ENCODE measurements at places on chromosomes 3 and 15.

GRCh38 chr3:110413807-110414748 lies 657.5 kb upstream of the NECTIN3 start:
- DNase-seq = peak; percentile 66

DNA sequence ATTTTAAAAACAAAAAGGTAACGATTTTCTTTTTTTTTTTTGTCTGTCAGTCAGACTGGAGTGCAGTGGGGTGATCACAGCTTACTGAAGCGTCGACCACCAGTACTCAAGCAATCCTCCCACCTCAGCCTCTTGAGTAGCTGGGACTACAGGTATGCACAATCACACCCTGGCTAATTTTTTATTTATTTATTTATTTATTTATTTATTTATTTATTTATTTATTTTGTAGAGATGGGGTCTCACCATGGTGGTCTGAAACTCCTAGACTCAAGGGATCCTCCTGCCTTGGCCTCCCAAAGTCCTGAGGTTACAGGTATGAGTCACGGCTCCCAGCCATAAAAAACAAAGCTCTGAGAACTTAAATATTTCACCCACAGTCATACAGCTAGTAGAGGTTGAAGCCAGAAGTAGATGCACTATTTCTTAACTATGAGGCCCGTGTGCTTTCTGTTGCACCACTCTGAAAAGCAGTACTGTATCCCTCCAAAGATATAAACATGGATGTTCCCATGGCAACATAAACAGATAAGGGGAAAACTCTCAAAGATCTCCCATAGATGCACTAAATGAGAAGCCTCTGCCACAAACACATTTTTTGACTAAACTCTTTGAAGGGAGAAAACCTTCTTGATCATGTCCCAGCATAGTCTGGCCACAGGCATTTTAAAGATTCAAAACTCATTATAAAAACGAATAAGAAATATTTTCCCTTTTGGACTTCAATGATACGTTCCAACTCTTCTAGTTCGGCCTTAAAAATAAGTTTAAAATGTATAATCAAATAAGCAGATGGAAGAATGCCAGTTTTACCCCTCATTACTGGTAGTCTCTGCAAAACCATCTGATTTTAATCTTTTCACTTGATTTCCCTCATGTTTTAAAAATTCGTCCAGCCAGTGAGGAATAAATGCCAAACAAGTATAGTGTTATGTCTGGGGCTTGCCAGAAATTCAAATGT lies 162.3 kb upstream of the ARHGEF26 start:
- peak; percentile 27 for DNase-seq

- no peak for DNase-seq
Observed at GRCh38 chr3:153158961-153159735, 2.9 kb upstream of the RAP2B start.

DNA sequence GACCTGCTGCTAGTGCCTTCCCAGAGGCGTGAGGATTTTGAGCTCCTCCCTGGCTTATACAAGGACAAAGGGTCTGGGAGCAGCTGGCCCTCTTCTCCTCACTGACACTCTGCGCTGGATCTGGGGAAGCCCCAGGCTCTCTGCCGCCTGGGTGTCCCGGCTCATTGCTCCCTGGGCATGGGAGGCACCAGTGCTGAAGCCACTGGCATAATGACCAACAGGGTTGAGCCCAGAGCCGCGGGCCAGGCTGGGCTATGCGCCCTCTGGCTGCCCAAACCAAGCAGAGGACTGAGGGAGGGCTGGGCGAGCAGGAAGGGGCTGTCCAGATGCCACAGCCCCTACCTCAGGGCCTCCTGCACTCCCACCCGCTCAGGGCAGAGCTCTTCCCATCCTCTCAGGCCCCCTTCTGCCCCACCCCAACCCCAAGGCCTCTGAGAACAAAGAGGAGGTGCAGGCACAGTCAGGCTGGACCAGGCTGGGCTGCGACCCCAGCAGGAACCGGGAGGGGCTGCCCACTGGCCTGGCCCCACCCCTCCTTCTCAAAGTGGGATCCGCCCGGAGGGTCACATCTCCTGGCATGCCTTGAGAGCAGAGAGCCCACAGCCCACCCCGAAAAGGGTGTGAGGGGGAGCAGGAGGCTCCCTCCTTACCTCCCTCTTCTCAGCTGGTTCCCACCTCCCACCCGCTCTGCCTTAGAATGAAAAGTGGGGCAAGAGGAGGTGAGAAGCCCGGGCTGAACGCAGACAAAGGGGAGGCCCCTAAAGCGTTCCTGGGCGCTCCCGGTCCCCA lies 1.6 kb downstream of the LINGO1 start:
- no peak for DNase-seq

- no peak for DNase-seq
Observed at GRCh38 chr3:32487781-32488473, 14.7 kb downstream of the CMTM6 start.

GRCh38 chr3:69864141-69864540 lies 124.9 kb downstream of the MITF start:
- DNase-seq = no peak

- no peak for DNase-seq
Observed at GRCh38 chr15:92332125-92332899, 61.4 kb upstream of the ST8SIA2 start.

DNA sequence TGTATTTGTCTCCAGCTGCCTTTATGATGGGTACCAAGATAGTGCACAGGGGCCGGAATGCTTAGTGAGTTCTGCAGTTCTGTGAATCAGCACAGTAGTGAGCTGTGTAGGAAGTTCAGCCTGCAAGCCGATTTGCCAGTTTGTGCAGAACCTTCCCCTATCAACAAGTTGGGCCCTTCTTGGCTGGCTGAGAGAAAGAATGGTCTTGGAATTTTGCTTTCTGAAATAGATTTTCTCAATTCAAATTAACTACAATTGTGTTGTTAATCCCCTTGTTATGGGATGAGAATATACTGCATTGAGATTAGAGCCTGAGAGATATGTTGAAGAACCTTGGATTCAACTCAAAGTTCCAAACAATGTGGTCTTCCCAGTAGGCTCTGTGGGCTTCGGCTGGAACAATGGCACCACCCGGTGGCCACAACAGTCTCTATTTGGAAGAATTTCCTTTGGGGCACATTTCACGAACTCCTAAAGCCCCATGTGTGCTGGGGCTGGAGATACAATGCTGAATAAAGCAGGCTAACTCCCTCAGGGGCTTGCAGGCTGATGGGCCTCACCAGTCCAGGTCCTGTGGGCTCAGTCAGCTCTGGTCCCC lies 59.1 kb downstream of the TRIM42 start:
- no peak for DNase-seq

DNA sequence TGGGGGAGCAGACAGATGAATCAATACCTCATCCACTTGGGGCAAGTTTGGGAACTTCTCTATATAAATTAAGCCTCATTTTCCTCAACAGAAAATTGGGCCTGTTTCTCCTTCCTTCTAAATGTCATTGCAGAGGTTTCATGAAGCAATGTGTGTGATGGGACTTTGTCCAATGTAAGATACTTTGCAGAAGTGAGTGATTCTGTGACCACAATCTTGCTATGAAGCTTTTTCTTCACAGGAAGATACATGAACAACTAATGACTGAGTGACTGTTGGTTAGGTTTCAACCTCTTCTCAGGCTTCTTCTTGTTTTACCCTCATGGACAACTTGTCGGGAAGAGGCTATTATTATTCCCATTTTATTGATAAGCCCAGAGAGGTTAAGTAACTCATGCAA lies 11.0 kb downstream of the TMEM45A start:
- no peak for DNase-seq

DNA sequence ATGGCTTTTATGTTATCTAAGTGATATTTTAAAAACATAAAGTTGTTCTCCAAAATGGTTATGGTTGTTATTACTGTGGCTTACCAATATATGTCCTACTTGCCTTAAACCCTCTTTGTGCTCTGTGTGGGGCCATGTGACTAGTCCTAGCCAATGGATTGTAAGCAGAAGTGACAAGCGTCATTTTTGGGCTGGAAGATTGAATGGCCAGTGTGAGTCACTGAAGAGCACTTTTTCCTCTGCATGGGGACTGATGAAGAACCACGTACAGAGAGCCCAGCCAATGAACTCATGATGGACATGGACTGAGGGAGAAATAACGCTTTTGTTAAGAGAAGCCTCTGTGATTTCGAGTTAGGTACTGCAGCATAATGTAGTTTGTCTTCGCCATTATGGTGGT lies 332.7 kb downstream of the EDEM1 start:
- DNase-seq = no peak

- DNase-seq = peak; percentile 54
Observed at GRCh38 chr3:66675366-66675765, 174.5 kb upstream of the LRIG1 start.

- no peak for DNase-seq
Observed at GRCh38 chr15:29674661-29675533, 147.4 kb downstream of the TJP1 start.

DNA sequence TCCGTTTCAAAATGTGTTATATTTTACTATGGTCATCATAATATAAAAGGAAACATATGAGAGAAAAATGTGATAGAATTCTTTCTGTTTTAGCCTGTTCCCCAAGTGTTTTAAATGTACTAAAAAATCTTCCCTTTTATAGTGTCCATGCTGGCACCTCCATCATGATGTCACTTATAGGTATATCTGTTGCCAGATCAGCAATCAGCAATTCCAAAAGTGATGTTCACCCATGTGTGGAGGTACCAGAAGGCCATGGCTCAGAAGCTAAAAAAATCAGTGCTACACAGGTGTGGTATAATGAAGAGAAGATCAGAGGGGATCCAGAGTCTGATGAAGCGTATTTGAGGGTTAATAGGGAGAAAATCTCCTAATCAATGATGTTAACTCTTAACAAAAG lies 1.1 kb upstream of the GPR15 start:
- no peak for DNase-seq

GRCh38 chr3:57078344-57078634 lies 17.8 kb downstream of the SPATA12 start:
- no peak for DNase-seq

- no peak for DNase-seq
Observed at GRCh38 chr3:48024401-48024800, 8.2 kb upstream of the MAP4 start.

- no peak for DNase-seq
Observed at GRCh38 chr3:177441813-177442646, 244.7 kb upstream of the TBL1XR1 start.

DNA sequence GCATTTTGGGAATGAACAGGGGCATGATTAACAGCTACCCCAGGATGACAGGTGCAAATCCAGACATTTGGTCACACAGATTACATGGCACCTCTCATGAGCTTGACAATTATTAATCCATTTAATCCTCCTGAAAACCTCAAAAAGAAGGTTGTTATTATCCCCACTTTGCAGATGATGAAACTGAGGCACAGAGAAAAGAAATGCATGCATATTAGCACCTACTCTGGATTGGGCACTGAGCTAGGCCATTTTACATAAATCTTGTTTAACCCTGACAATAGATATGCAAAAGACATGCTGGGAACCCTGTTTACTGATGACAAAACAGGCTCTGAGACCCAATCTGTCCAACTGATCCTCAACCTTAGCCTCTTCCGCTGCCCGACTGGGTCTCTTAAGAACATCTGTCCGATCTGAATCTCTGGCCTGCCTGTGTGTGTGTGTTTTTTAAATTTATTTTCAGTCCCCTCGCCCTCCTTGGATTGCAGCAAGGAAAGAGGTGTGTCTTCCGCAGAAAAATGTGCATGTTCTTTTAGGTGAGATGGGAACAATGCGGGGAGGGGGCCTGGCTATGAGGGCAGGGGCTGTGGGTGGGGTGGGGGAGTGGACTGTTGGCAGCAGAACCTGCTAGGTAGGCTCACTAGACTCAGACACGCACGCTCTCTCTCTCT lies 162.5 kb downstream of the WNT7A start:
- no peak for DNase-seq

- DNase-seq = no peak
Observed at GRCh38 chr15:100083572-100083971, 258.2 kb downstream of the ADAMTS17 start.

DNA sequence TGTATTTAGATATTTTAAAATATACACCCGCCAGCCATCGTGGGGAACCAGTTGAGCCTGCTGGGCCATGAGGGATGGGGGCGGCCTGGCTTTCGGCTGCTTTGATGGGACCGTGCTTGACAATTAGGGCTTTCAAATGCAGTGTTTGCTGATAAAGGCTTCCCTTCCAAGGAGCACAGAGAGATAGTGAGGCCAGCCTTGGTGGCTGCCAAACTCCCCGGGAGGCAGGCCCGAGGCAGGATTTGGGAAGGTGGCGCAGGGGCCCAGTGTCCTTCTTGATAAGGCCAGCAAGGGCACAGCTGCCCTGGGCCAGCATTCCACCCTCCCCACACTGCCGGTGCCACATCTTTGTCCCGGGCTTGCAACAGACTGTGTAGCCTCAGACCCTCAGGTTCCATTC lies 75.6 kb downstream of the LINGO1 start:
- DNase-seq = no peak

All from fibroblast of skin of left quadriceps (primary cell).